ENCODE measurements at places on chromosomes 7 and 10. TPM values are rescaled to one million over a fixed set of nuclear protein-coding genes. Genes with fewer than 3 reads are reported as not detected.

The CYP2C18 gene
- not detected for total RNA-seq

The NPFFR1 gene
- not detected for total RNA-seq

The KNDC1 gene
- not detected for total RNA-seq

DNA sequence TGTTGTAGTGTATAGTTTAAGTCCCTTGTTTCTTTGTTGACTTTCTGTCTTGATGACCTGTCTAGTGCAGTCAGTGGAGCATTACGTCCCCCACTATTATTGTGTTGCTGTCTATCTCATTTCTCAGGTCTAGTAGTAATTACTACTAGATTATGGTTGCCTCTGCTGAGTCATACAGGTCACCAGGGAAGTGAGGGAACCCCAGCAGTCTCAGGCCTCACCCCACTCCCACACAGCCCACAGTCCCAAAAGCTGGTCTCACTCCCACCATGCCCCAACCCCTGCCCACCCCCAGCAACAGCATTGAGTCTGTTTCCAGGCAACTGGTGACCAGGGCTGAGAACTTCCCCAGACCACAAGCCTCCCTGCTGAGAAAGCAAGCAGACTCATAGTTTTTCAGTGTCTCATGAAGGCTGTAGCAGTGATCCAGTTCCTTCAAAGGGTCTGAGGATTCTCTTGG, 88.0 kb downstream of the PLXDC2 start:
- no peak for DNase-seq

DNA sequence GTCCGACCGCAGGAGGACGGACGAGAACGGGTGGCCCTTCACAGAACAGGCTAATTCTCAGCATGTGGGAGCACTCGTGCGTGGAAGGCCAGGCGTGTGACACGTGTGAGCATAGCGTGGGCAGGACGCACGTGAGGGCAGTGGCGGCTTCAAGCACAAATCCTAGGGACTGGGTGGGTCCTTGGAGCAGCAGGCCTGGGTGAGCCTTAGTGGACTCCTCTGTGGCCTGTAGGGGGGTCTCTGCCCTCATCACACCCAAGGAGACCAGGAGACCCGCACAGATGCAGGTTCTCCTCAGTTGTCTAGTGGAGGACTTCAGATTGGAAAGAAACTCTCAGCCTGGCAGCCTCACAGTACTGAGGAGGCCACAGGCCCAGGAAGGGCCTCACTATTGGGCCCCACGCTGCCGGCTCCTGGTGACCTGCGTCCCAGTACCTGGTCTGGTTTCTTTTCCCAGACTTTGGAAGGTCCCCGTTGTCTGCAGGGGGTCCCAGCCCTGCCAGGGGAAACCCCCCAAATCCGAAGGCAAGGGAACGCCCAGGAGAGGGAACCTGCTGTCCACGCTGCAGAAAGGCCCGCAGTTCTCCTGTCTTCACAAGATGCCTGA, 49.1 kb upstream of the FAM20C start:
- no peak for DNase-seq

DNA sequence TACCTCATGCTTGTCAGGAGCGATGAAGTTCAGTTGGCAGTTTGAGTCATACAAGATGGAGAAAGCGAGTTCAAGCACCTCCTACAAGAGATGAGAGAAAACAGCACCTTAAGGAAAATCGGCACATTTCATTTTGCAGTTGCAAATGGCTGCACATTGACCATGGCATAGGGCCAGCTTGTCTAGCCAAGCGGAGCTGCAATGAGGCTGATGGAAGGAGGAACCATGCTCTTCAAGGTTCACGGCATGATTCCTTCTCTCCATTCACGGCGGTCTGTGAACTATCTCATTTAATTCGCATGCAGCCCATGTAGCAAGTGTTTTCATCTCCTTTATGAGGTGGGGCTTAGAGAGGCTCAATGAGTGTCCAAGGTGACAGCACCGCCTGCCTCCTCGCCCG, 137.4 kb upstream of the AOAH start:
- no peak for DNase-seq
